ENCODE measurements at places on chromosomes 12 and 14.

DNA sequence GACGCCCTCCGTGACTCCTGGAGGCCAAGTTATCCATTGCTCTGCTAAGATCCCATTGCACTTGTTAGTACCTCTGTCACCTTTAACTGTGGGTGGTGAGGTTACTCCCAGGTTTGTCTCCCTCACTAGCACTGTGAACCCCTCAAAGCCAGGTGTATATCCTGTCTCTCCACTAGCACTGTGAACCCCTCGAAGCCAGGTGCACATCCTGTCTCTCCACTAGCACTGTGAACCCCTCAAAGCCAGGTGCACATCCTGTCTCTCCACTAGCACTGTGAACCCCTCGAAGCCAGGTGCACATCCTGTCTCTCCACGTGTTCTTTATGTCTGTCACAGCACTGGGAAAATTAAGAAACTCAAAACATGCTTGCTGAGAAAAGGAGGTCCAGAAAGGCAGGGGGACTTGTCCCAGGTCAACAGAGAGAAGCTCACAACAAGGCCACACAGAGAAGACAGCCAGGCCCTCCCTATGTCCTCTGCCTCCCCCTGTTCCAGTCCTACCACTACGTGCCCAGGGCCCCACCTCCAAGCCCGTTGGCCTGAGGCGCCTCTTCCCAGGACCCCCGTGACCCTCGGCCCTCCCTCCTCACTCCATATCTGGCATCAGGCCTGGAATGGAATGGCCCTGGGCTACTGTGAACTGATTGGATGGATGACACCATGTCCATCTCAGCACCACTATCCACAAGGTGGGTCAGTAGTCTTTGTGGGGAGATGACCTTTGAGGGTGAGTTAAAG is 26.4 kb upstream of the FKBP4 start:
- DNase-seq: no peak

DNA sequence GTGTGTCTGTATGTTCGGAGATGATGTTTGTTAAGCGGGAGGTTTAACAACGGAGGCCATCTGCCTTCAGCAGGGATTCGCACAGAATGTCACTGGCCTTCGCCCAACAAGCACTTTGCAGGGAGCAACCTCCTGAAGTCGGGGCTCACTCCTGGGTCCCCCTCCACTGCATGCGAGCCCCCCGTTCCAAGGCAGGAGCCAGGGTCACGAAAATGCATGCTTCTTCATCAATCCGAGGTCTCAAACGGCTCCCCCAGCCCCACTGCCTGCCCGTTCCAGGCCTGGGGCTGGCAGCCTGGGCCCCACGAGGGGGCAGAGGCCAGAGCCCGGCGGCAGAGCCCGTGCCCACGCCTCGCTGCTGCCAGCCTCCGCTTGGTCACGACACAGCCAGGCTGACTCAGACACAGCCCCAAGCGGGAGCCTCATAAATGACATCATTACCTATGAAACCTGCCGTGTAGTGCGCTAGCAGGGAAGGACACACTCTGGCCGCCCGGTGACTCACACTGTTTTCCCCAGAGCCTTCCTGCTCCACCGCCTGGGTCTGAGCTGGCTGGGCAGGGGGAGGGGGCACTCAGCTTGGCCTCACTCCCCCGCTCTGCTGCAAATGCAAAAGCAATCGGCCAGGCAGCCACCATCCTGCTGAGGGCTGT is 169.5 kb upstream of the RTL1 start:
- no peak for DNase-seq

- no peak for DNase-seq
Observed at GRCh38 chr12:119071638-119072231, 90.4 kb downstream of the SRRM4 start.

- DNase-seq: no peak
Observed at GRCh38 chr12:21502872-21503271, 1.3 kb downstream of the GOLT1B start.

DNA sequence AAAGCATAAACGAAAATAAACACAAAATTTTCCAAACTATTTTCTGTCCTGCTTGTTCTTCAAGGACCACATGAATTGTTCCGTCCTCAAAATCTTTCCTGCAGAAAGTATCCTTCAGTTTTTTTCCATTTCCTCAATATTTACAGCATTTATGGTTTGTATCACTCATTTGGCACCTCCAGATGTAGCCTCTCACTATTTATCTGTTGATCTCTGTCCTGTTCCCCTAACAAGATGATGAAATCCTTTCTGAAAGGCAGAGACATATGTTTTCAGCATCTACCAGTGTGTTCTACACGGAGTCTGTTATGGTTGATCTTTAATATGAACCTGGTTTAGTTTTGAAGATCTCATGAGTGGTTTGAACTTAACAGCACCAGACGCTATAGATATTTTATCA is 490.2 kb downstream of the NELL2 start:
- DNase-seq: no peak

GRCh38 chr12:6791931-6792520 is 2.7 kb downstream of the CD4 start:
- no peak for DNase-seq

GRCh38 chr12:19846574-19846973 is 407.3 kb downstream of the AEBP2 start:
- no peak for DNase-seq

DNA sequence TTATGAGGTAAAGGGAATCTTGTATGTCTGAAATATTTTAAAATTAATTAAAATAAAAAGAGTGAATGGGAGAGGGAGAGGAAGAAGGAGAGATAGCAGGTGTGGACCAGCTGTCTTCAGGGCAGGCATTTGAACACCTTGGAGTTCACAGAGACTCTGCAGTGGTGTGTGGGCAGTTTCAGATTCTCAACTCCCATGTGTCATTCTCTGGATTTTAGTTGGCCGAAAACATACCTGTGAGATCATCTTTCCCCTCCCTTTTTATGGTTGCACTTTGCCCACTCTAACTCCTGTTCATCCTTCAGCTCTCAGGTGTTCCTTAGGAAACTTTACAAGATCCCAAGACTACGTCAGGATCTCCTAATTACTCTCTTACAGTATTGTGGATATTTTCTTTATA is 108.1 kb downstream of the ERC1 start:
- no peak for DNase-seq

DNA sequence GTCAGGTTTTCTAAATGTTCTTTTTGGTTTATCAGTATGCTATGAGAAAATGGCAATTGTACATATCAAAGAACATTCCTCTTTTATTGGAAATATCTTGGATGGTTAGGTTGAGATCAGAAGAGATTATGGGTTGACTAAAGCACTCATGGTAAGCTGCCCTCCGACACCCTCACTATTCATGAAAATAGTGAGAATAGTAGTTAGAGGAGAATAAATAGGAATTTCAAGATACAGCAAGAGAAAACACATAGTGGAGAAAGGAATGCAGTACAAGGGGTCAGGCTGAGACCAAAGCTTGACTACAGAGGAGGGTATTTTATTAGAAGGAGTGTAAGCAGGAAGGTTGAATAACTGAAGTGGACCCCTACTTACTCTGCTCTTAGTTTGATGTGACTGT is 112.5 kb downstream of the PTPRQ start:
- DNase-seq: no peak

- DNase-seq: no peak
Observed at GRCh38 chr14:28879573-28879996, 113.0 kb downstream of the FOXG1 start.

DNA sequence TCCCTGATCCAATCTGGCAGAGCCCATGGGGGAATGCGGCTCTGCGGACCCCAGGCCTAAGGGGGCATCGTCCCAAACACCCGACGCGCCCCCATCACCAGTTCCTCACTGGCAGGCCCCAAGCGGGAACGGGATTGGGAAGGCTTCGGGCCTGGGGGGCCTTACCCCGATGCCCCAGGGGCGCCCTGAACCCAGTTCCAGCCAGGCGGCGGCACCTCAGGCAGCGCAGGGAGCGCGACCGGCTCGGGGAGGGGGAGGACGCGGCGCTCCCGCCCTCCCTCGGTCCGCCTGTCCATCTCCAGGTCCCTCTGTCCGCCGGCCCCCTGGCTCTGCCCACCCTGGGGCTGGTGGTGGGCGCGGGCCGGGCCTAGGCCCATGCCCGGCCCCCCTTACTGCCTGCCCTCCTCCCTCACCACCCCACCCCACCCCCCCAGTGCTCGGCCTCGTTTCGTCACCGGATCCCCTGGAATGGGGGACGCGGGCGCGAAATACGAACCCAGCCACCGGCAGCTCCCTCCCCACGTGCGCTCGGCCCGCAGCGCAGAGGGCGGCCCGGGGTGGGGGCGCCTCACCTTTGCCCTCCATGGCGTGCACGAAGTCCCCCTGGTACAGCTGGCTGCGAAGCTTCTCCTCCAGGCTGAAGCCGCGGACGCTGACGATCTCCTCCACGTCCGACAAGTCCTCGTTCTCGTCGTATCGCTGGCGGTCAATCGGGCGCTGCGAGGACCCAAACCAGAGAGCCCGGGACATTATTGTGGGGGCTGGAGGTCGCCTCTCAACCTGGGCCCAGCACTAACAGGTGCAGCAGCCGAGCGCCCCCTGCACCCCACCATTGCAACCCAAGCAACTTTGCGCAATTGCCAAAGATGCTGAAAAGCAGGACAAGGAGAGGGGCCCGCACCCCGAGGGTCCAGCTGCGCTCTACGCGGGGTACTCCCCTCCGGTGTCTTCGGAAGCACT is 2.3 kb downstream of the KDM2B start:
- no peak for DNase-seq

- DNase-seq: no peak
Observed at GRCh38 chr12:113724794-113725556, 241.2 kb downstream of the RBM19 start.

Measured in activated CD8-positive, alpha-beta memory T cell treated with anti-CD3 and anti-CD28 coated beads for 1 hour (primary cell).